NCI-H2107 (cell line): ENCODE measurements at places on chromosomes 2 and 18.

GRCh38 chr2:168087401-168087800 is 160.0 kb downstream of the STK39 start:
- DNase-seq, result no peak

GRCh38 chr2:169225906-169226305 is 136.4 kb downstream of the LRP2 start:
- DNase-seq, result no peak

DNA sequence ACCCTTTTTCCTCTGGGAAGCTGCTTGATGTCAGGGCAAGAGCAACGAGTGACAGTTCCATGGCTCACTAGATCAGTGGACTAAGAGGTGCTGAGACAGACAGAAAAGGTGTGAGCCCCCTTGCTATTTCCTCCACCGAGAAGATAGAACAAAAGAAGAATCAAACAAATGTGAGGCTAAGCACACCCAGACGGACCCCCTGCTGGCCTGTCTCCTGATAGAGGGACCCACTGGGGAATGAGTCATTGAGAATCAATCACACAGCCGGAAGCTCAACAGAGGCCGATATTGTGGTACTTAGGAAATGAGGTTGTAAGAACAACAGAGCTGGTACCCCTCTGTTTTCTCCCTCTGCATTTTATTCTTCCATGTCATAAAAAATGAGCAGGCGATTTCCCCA is 89.8 kb upstream of the TEX51 start:
- no peak for DNase-seq

DNA sequence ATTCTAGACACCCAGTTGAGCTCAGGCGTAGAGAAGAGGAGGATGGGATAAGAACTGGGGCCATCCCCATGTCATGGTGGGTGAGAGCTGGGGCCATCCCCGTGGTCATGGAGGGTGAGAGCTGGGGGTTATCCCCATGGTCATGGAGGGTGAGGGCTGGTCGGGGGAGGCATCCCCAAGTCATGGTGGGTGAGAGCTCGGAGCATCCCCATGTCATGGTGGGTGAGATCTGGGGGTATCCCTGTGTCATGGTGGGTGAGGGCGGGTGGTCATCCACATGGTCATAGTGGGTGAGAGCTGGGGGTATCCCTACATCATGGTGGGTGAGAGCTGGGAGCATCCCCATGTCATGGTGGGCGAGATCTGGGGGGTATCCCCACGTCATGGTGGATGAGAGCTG is 52.5 kb downstream of the IL1RL2 start:
- no peak for DNase-seq

- DNase-seq, result no peak
Measured at GRCh38 chr2:167509586-167509985, 621.3 kb downstream of the XIRP2 start.

- DNase-seq, result no peak
Measured at GRCh38 chr18:77658299-77658662, 408.6 kb downstream of the GALR1 start.

DNA sequence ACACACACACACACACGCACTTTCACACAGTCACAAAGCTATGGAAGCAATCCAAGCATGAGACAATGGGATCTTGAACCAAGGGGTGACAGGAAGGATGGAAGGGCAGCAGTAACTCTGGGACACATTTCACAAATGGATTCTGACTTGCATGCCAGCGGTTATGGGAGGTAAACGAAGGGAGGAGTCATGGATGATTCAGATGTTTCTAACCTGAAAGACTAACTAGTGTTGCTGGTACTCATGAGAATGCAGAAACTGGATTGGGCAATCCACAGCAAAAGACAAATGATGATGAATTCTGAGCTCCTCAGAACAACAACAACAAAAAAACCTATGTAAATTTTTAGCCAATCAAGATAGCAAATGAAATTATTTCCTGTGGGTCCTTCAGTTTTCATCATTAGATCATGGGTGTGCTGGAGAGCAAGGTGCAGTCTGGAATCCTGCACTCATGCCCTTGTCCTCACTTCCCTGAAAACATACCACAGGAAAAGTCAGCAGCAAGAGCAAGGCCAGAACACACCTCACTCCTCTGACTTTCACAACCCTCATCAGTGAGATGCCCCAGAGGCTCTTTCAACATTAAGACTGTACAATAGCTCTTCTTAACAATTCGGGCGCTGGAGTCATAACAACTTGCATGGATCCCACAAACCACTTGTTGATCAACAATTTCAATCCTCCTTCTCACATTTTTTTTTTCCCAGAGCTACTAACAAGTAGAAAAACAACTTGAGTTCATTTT is 32.6 kb downstream of the ABCA12 start:
- DNase-seq, result no peak

- no peak for DNase-seq
Measured at GRCh38 chr2:238720232-238720672, 127.6 kb upstream of the TWIST2 start.

DNA sequence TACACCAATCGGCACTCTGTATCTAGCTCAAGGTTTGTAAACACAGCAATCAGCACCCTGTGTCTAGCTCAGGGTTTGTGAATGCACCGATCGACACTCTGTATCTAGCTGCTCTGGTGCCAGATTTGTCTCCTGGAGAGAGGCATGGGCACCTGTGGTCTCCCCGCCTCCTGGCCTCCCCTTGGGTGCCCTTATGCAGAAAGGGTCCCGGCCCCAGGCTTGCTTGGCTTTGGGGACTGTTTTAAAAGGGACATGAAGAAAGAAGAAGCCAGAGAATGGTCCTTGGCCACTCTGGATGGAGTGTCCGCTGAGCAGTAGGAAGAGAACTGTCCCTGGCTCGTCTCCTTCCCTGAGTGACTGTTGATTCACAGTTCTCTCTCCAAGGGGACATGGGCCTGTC is 11.5 kb upstream of the ALPP start:
- no peak for DNase-seq

DNA sequence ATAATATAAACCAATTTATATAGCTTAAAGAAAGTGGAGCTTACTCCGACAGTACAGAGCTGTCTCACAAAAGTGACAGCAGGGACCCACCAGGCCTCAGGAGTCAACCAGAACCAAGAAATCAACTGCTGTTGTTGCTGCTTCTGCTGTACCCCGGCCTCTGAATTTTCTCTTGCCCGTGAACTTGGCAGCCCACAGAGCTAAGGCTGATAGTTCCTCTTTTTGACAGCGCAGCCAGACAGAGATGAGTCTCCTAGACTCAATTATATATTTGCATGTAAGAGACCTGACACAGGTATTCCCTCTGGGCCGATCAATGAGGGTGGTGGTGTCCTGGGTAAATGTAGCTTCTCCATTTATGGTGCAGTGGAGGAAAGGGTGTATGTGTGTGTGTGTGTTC is 109.4 kb downstream of the KCTD1 start:
- DNase-seq, result no peak

GRCh38 chr2:117967977-117968718 is 45.7 kb downstream of the CCDC93 start:
- no peak for DNase-seq

DNA sequence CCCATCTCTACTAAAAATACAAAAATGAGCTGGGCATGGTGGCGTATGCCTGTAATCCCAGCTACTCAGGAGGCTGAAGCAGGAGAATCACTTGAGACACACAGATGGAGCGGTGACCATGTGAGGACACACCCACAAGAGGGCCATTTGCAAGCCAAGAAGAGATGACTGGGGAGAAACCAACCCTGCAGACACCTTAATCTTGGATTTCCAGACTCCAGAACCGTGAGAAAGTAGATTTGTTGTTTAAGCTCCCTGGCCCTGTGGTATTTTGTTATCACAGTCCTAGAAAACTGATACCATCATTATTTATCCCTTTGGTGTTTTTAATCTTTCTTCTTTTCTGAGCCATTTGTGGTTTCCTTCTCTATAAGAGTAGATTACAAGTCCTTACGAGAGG is 88.6 kb upstream of the ID2 start:
- DNase-seq, result no peak

DNA sequence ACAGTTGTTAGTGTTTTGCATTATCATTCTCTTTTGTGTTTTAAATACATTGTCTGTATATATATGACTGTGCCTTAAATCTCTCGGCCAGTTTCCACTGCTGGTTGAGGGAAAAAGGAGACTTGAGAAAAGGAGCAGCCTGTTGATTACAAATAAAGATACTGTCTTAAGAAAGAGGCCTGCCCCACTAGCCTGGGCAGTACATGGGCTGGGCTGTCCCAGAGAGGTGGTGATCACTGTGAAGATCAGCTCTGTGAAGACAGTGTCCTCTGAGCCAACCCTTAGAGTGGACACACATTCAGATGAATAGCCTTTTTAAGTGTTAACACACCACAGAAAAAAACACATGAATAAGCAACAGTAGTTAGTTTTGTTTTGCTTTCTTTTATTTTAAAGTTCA is 10.0 kb upstream of the OTX1 start:
- no peak for DNase-seq

DNA sequence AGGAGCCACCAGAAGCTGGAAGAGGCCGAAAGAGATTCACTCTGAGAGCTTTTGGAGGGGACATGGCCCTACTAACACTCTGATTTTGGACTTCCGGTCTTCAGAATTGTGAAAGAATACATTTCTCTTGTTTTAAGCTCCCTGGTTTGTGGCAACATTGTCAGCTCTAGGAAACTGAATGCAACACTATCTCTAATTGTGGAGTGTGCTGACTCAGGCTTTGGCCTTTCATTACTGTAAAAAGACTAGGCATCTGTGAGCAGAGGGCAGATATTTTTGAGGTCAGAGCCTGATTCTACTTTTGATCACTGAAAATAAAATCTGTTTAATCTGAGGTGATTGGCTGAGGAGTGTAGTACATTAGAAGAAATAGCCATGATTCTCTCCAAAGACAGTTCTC is 185.4 kb upstream of the FAM98A start:
- no peak for DNase-seq

GRCh38 chr2:120669121-120669952 is 66.3 kb upstream of the GLI2 start:
- DNase-seq, result peak; percentile 49

GRCh38 chr2:45918463-45919159 is 267.1 kb downstream of the PRKCE start:
- no peak for DNase-seq

DNA sequence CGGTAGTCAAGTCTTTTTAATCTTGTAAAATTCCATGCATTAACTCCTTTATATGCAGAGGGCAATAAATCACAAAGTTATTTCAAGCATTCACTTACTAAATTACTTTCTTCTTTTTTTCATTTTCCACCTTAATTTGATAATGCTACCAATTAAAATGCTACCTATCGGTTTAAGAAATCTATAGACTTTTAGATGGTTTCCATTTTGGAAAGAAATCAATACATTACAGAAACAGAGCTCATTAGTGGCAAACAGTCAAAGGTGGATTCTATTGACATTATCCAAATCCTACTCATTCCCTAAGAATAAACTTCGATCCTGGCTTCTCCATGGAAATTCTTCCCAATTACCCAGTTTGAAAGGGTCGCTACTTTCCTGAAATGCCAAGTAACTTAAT is 176.5 kb downstream of the MREG start:
- DNase-seq, result no peak

GRCh38 chr2:183533021-183533420 is 408.8 kb downstream of the NUP35 start:
- no peak for DNase-seq

- no peak for DNase-seq
Measured at GRCh38 chr2:120862201-120863060, 126.8 kb downstream of the GLI2 start.
